ENCODE measurements at places on chromosomes 3 and 15.

DNA sequence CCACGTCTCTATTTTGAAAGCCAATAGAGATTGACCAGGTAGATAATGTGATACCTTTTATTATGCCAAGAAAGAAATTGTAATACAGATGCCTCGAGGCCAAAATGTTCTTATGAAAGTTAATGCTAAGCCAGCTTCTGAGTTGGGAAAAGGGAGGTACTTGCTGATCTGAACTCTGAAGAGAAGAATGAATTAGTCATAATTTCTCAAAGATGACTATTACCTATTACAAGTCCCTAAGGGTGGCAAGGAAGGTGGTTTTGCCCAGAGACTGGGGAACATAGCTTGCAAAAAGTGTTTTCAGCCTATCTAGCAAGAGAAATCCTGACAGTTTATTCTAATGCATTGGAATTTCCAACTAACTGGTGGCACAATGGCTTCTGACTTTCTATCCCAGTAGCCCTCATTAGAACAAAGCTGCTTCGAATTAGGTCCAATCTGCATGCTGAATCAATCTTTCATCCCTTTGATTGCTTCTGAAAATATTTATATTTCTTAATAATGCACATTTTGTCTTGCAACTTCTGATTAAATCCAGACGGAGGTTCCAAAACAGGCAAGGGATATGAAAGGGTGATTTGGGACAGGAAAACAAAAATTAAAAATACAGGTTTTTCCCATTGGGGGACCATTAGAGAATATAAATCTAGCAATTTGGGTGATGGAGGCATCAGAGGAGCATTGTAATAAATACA lies 17.7 kb upstream of the NR2F2 start:
- DNase-seq: no peak

DNA sequence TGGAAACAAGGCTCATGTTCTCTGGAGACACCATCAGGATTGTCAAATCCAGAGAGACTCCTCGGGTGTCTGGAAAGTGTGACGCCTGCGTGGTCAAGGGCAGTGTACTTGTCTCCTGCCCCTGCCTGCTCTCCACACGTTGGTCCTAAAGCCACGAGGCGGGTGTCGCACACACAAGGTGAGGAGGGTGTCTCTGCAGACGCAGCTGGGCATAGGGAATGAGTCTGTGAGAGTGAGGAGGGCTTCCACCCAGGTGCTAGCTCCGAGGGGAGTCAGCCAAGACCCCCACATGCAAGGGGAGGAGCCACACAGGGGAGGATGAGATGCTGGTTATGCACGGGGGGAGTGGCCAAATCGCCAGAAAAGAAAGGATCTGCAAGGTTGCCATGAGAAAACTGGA lies 27.9 kb upstream of the OCA2 start:
- DNase-seq: no peak

- no peak for DNase-seq
These were observed 163.9 kb downstream of the WNT7A start for GRCh38 chr3:13715961-13716360.

DNA sequence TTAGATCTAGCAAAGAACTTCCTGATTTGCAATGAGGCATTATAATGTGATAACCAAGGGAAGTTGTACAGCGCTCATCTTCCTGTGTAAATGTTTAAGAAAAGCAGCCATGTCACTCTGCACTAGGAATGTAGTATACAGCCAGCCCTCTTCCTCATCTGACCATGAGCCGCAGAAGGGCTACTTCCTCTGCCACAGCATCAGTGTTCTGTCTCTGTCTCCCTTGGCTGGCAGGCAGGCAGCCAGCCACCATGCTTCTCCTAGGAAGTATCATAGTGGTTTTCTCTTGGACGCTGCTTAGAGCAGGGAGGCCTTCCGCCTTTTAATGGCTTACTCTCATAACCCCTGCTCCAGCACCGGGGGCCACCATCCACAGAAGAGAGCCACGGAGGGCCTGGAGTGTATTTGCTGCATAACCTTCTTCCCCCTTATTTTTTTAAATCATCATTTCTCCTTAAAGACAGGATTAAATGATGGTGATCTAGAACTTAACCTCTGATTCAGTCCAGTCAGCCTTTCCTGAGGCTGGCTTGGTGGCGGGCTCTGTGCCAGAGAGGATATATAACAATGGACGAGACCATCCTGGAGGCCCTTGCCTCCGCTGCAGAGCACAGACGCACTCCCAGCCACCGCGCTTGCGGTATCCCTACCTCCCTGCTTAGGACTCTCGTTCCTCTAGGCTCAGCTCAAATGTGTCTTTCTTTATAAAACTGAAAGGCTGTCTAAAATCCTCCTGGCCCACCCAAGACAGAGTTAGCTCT lies 57.3 kb upstream of the PLXNA1 start:
- no peak for DNase-seq

- no peak for DNase-seq
These were observed 3.5 kb downstream of the FURIN start for GRCh38 chr15:90871716-90872485.

GRCh38 chr3:151924753-151925152 lies 51.3 kb downstream of the SUCNR1 start:
- no peak for DNase-seq

GRCh38 chr3:94171954-94172353 lies 109.1 kb downstream of the NSUN3 start:
- DNase-seq: no peak

DNA sequence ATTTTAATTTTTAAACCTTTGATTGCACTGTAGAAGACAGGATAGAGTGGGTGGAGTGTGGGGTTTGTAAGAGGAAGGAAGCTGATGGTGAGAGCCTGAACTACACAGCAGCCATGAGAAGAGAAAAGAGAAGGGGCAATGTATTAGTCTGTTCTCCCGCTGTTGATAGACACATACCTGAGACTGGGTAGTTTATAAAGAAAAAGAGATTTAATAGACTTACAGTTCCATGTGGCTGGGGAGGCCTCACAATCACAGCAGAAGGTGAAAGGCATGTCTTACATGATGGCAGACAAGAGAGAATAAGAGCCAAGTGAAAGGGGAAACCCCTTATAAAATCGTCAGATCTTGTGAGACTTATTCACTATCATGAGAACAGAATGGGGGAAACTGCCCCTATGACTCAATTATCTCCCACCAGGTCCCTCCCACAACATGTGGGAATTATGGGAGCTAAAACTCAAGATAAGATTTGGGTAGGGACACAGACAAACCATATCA lies 37.3 kb downstream of the STARD5 start:
- no peak for DNase-seq

DNA sequence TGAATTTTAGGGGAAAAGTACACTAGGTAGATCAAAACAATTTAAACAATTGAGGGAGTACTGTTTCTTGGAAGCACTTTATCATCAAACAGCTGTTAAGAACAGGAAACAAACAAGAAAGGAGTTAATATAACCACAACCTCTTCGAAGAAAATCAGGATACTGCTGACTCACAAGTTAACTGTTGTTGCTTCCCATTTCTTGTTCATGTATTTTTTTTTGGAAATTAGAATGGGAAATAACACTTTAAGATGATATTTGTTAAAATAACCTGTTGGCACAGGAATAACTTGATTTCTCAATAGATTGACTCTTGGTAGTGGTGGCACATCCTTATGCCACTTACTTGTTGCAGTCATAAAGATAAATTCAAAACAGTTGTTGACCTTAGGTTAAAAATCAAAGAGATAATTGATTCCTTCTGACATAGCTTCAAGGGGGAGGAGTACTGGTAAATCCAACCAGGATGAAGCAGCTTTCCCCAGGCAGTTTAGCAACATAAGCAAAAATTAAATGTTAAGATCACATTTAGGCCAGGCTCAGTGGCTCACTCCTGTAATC lies 3.3 kb downstream of the BNIP2 start:
- no peak for DNase-seq

DNA sequence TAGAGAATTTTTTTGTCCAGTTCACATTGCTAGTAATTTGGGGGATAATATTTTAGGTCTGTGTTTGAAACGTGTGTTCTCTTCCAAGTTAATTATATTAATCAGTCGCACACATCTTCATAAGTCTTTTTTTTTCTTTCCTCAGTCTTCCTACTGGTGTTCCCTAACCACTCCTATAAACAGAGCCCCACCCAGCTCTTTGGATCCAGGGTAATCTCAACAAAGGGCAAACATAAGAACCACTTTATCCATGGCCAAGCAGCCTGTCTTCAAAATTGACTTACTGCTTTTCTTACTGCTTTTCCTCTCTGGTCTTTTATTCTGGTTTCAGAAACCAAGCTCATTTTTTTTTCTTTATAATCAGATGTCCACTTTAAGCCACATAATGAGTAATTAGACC lies 266.8 kb upstream of the NECTIN3 start:
- DNase-seq: no peak

GRCh38 chr3:72153477-72154314 lies 368.7 kb upstream of the PROK2 start:
- DNase-seq: no peak

DNA sequence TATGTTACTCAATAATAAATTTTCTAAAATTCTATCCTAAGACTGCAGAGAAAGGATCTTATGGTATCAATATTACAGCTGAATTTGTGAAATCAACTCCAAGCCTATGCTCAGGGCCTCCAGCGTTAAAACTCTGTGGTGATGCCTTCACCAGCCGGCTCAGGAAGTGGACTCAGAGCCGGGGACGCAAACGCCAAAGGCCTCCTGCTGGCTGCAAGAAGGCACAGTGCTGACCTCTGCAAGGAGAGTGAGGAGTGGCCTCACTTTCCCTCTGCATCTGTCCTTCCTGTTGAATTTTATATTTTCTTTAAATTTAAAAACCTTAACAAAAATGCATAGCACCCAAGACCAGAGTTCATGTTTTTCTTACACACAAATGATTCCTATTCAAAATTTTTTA lies 48.5 kb downstream of the HERC2 start:
- no peak for DNase-seq

GRCh38 chr3:168671091-168671490 lies 575.4 kb upstream of the GOLIM4 start:
- DNase-seq: no peak

Data from gastrocnemius medialis (tissue), 4 donors.